ENCODE measurements at places on chromosomes 13 and 19. TPM values are rescaled to one million over a fixed set of nuclear protein-coding genes. Genes with fewer than 3 reads are reported as not detected.

The PVR gene
- total RNA-seq, result 3.3 TPM

The HCN2 gene
- 1.8 TPM for total RNA-seq

The WDR87 gene
- not detected for total RNA-seq

The SYNGR4 gene
- not detected for total RNA-seq

The TMEM150B gene
- not detected for total RNA-seq
